ENCODE measurements at places on chromosomes 7 and 10. TPM values are rescaled to one million over a fixed set of nuclear protein-coding genes. Genes with fewer than 3 reads are reported as not detected.

DNA sequence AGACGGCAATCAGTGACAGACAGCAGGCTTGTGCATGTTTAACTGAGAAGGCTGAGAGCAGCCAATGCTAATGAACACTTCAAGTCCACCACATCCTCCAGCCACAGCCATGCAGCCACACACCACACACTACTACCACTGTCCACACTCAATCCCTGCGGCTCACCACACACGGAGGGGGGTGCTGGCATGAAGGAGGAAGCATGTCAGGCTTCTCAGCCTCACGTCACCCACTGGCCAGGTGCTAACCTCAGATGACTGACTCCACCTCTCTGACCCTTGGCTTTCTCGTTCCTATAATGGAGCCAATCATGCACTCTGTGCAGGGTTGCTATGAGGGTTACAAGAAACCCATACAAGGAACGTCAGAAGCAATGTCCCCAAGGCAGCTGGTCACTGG is 165.4 kb upstream of the RNF32 start:
- no peak for DNase-seq

DNA sequence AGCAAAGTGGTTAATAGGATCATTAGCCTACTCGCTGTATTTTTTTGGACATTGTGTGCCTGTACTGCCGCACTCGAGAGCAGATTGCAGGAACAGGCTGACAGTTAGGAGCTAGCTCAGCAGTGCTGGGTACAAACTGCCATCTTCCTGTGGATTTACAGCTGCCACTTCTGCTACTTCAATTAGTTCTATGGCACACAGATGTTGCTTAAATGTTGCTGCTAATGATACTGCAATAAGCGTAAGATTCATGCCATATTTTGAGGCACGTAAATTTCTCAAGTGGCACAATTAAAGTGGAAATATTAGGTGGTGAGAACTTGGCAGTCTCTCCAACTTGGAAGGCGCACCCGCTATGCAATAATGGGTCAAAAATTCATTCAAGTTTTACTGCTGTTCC is 171.9 kb downstream of the EBF3 start:
- no peak for DNase-seq

- DNase-seq, result no peak
These were observed 2.3 kb downstream of the THNSL1 start for GRCh38 chr10:25018703-25019102.

DNA sequence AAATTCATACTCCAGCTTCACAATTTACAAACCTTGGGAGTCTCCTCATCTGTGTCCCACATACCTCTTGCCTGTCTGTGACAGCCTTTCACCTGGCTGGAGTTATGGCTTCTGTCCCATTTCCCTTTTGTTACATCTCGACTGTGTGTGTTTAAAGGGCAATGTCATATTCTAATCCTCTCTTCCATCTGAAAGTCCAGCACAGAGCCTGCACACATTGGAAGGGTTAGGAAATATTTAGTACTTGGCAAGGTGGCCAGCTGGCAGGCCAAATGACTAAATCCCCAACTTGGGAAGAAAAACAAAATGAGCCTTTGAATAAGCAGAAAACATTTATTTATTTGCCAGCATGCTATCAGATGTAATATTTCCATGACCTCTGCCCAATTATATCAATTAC is 120.1 kb upstream of the STK17A start:
- no peak for DNase-seq

GRCh38 chr10:70551466-70551865 is 51.1 kb downstream of the PRF1 start:
- DNase-seq, result no peak

DNA sequence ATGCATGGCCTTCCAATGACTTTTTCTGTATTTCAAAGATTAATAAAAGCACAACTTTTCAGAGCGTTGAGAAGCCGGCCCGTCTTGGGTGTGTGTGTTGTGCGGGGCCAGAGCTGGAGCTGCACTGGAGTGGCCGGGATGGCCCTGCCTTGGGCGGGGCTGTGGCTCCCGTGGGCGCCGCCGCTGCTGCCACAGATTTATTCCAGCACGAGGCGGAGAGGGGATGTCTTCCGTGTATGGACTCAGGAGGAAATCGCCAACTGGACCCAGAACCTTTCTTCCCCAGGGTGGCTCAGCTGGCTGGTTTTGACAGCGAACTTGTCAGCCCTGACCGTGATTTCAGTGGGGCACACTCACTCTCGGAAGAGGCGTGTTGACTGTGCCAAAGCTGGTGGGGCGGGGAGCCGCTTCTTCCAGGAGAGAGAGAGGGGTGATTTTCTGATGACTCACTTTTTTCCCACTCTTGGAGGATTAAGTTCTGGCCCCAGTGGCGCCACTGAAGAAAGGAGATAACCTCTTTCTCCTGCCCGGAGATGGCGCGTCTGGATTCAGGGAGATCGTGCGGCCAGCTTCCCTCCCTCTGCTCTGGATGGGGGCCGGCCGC is 72.4 kb downstream of the DNAJB6 start:
- DNase-seq, result no peak

DNA sequence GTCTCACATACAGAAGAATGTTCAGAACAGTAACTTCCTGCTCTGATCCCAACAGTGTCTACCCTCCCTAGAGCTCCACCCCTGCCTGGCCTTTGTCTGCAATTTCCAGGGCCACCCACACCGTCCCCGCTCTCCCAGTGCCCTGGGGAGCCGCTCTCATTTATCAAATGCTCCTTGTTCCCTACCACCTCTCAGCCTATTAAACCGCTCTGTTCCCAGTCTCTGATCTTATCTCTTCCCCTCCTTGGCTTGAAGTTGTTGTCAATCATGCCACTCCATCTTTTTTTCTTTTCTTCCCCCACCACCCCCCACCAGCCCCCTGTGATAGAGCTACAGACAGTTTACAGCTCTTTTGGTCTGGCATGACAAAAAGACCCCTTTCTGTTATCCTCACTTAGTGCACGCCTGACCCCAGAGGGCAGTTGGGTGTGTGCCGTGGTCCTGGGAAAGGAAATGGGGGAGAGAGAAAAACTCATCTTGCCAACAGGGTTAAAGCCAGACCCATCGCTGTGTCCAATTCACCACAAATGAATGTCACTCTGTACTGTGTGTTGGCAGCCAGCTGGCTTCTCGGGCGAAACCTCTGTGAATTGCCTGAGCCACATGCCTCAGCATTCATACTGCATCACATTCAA is 28.8 kb upstream of the HECTD2 start:
- DNase-seq, result no peak

- peak; percentile 37 for DNase-seq
These were observed 40.3 kb upstream of the GTF2I start for GRCh38 chr7:74617180-74617744.

GRCh38 chr7:104240401-104240800 is 32.6 kb upstream of the ORC5 start:
- DNase-seq, result no peak

GRCh38 chr7:158707610-158708009 is 3.0 kb upstream of the NCAPG2 start:
- no peak for DNase-seq

DNA sequence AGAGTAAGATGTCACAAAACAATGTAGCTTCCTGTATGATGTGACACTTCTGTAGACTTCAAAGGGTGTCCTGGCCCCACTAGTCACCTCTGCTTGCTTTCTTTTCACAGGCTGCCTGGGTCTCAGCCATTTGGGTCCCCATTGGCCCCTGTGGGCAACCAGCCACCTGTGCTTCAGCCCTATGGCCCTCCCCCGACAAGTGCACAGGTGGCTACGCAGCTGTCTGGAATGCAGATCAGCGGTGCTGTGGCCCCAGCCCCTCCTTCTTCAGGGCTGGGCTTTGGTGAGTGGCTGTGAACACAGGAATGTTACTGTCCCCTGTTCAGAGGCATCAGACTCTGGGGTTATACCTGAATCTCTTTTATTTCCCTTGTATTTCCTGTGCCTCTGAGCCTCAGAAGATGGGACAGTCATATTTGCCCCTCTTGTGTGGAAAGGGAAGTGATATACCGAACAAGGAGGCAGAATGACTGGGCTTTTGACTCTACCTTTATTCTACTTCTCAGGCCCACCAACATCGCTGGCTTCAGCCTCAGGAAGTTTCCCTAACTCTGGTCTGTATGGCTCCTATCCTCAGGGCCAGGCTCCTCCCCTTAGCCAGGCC is 15.4 kb downstream of the SEC24C start:
- peak; percentile 50 for DNase-seq

DNA sequence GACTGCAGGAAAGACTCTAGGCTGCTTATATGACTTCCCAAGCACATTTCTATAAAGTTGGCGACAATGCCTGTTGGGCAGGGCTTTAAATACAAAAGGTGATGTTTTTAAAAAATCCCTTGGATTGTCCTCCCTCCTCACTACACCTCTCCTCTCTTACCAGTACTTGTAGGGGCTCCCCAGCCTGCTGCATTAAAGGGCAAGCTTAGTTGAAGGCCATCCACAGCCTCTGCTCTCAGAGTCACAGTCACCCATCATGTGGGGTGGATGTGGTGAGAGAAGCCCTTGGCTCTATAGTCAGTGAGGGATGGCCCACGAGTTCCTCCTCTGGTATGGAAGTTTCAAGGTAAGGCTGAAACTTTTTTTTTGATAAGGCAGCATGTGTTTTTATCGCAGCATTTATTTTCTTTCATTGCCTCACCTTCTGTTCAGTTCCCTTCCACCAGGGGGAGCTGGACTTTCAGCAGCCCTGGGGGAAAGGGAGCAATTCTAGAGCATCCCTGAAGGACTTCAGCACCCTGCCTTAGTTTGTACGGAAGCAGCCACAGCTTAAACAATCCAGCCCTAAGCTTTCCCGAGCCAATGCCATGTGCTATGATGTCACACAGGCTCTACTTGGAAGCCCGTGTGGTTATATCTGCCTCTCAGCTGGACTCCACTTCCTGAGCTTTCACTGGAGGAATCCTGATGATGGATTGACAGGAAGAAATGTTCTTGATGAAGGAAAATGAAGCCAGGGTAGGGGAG is 131.9 kb downstream of the CALCR start:
- no peak for DNase-seq

The WNT8B gene
- 0.91 TPM for total RNA-seq

The ANKRD7 gene
- 1.2 TPM for total RNA-seq

The SLC29A3 gene
- 5.8 TPM for total RNA-seq

The SRGN gene
- total RNA-seq, result 167 TPM

The UNCX gene
- not detected for total RNA-seq

Measured in activated naive CD8-positive, alpha-beta T cell treated with anti-CD3 and anti-CD28 coated beads, Interleukin-2, amount 10 ng/mL, durations not matched to agents 7 days and 5 days (primary cell).